DMS79 (cell line): ENCODE measurements at places on chromosomes 1 and 21.

DNA sequence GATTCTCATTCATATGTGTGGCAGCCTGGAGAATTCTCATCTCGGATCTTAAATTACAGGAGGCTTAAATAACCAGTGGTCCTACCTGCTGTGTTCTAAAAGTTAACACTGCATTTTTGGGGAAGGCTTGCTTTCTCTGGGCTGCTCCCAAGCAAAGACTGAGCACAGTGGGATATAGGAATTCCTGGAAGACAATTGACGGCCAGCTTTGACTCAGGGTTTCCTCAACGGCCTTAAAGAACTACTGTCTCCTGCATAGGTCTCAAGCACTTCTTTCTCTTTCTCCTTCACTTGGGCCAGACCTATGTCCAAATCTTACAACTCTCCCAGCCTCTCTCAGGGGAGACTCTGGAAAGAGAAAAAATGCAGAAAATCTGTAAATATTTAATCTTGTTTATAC is 1.0 kb upstream of the KRTAP13-3 start:
- no peak for DNase-seq

DNA sequence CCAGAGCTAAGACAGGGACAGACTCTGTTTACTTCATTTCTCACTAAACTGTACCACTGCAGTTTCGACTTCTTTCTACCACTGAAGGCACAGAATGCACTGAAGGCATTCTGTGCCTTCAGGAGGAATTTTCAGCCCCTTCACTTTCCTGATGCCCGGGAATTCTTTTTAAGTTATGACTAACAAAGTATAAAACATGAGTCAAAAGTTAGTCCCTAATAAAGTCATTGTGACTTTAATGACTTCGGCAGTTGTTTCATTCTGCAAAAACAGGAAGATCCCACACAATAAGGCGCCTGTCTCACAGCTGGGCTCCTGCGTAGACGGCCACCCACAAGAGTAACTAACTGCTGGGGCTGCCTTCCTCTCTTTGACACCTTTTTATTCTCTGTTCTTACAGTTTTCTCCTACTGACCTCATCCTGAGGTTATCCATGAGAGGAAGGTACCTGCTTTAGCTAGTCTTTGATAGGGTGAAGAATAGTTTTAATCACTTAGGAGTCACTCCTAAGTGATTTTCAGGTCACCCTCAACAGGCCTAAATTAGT is 183.9 kb upstream of the SGIP1 start:
- DNase-seq: no peak

- DNase-seq: no peak
Measured at GRCh38 chr1:33361532-33362235, 40.8 kb upstream of the A3GALT2 start.

GRCh38 chr1:8598783-8599182 is 218.7 kb downstream of the RERE start:
- DNase-seq: no peak
